ENCODE measurements at places on chromosomes 5 and 9. TPM values are rescaled to one million over a fixed set of nuclear protein-coding genes. Genes with fewer than 3 reads are reported as not detected.

SV2C gene
- total RNA-seq, result 34.4 TPM

PRDM9 gene
- total RNA-seq, result not detected

ZBTB26 gene
- total RNA-seq, result 10.4 TPM

PCDHA10 gene
- total RNA-seq, result 11.5 TPM

ZNF879 gene
- total RNA-seq, result 13.1 TPM

LHFPL2 gene
- 25.1 TPM for total RNA-seq

PPP3R2 gene
- 0.92 TPM for total RNA-seq

KLF4 gene
- 4.8 TPM for total RNA-seq

CTNND2 gene
- 99.7 TPM for total RNA-seq

ASPN gene
- 2.3 TPM for total RNA-seq

RLN1 gene
- not detected for total RNA-seq

PCDHGB6 gene
- 17.8 TPM for total RNA-seq

TUSC1 gene
- 11.5 TPM for total RNA-seq

PCDHA4 gene
- total RNA-seq, result 15.0 TPM

PDE6A gene
- total RNA-seq, result not detected

FAM200C gene
- total RNA-seq, result 28.6 TPM

GFI1B gene
- 0.23 TPM for total RNA-seq

UNC13B gene
- 26.5 TPM for total RNA-seq

GABRB2 gene
- total RNA-seq, result 117 TPM

FCN2 gene
- total RNA-seq, result not detected

CCNI2 gene
- total RNA-seq, result 1.8 TPM

BTNL8 gene
- not detected for total RNA-seq

FBN2 gene
- 9.0 TPM for total RNA-seq

MOB3B gene
- total RNA-seq, result 9.0 TPM

CARD19 gene
- 18.2 TPM for total RNA-seq

All from diencephalon (tissue), 1 donor.